Stimulated activated CD4-positive, alpha-beta T cell treated with anti-CD3 and anti-CD28 coated beads, Interleukin-2, amount 100 ng/mL, for 24 hours (primary cell): ENCODE measurements at places on chromosomes 6 and 20.

- DNase-seq = no peak
Observed at GRCh38 chr20:39292193-39292736, 330.1 kb downstream of the DHX35 start.

DNA sequence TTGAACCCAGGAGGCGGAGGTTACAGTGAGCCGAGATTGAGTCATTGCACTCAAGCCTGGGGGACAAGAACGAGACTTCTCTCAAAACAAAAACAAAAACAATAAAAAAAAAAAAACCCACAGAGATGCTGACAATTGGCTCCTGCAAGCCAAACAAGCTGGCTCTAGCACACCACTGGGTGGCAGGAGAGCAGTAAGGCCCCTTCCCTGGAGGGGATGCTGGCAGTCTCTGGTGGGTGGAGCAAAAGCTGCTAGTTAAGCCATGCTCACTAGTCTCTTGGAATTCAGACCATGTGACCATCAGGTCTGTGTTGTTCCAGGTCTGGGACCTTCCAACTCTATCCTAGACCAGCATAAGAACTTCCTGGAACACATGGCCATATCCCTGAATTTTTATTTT is 18.9 kb upstream of the DSN1 start:
- peak; percentile 9 for DNase-seq

DNA sequence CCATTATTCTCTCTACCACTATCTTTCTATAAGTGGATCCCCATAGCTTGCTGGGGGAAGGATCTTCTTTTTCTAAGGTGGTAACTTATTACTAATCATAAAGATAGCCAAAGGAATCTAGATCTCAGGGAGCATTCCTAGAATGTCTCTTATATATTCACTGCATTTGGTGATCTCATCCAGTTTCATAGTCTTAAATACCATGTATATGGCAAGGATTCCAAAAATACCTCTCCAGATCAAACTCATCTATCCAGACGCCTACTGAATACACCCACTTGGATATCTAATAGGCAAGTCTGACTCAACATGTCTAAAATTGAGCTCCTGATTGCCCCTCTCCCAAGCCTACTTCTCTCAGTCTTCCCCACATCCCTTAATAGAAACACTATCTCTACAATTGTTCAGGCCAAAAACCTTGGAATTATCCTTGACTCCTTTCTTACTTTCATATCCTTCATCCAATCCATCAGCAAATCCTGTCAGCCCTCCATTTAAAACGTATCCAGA is 264.4 kb downstream of the HACE1 start:
- DNase-seq = no peak

DNA sequence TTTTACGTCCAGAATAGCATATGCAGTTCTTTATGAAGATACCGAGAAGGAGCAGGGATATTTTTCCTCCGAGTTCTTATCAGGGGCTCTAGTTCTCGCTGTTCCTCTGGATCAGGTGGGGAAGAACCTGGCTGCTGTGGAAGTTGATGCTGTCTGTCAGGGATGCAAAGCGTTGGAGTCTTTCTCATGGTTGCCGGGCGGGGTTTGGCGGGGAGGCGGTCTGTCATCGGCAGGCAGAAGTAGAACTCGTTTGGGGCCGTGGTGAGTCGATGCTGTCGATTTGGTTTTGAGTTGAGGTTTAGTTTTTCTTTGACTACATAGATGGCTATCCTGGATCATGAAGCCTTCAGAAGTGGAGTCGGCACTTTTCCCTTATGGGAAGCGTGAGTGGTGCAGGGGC is 691.2 kb downstream of the QKI start:
- no peak for DNase-seq

DNA sequence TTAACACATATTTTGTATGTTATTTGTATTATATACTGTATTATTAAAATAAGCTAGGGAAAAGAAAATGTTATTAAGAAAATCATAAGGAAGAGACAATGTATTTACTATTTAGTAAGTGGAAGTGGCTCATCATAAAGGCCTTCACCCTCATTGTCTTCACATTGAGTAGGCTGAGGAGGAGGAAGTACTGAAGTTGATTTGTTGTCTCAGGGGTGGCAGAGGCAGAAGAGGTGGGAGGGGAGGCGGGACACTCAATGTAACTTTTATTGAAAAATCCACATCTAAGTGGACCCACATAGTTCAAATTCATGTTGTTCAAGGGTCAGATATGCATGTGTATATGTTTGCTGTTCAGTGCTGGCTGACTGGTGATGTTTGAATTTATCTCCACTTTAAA is 210.2 kb upstream of the CITED2 start:
- no peak for DNase-seq

GRCh38 chr6:139291813-139292619 is at the start of gene TXLNB:
TSS of gene TXLNB (minus strand) at chr6:139291998. CDS start at chr6:139288899, 3,099 bp downstream.
- DNase-seq = peak; percentile 76

GRCh38 chr20:8067082-8067481 is 47.5 kb upstream of the TMX4 start:
- no peak for DNase-seq

DNA sequence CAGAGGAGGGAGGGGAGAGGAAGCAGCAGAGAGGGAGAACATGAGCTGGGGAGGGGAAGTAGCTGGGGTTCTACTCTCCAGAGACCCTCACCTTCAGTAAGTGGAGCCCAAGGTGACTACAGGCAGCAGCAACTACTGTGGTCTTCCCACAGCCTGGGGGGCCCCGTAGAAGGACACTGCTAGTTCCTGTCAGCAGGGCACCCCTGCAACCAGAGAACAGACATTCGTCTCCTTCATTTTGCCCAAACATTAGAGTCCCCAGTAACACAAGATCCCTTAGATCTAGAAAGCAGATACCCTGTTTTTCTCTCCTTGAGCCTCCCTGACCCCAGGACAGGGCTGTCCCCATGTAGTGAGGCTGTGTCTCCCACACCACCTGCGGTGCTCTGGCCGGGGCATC is 8.2 kb downstream of the GNMT start:
- no peak for DNase-seq

DNA sequence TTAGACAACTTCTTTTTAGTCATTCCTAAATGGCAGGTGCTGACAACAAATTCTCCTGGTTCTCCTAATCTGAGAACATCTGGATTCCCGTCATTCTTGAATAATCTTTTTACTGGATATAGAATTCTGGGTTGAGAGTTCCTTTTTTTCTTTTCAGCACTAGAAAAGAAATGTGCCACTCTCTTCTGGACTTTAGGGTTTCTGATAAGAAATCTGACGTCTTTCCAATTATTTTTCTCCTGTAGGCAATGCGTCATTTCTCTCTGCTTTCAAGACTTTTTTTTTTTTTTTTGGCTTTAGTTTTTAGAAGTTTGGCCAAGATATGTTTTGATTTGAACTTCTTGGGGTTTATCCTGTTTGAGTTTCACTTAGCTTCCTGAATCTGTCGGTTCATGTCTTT is 66.1 kb upstream of the RNF24 start:
- DNase-seq = no peak

DNA sequence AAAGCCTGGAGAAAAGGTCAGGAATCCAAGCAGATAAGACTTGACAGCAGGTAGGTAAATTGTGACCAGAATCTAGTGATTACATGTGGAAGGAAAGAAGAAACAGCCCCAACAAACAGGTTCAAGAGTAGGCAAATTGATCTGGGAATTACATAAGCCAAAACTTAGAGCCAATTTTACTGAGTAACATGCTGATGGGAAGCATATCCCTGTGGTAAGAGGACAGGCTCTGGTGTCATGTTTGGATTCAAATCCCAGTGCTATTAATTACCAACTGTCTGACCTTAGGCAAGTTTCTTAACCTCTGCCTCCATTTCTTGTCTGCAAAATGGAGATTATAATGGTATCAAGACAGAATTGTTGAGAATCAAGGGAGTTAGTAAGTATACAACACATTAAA is 20.4 kb downstream of the MCM9 start:
- no peak for DNase-seq

GRCh38 chr6:157169656-157170055 is 153.7 kb downstream of the TMEM242 start:
- DNase-seq = no peak

DNA sequence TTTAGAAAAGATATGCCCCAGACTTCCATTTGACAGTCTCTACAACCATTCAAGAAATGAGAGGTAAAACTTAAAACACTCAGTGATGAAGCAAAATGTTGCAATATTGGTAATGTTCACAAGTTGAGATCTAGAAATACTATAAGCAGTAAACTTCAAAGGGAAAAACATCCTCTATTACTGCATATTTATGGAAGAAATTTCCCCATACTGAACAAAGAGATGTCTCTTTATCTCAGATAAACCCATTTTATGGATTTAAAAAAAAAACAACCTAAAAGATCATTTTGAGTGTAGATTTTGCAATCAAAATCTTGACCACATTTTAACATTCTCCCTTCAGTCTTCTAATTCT is 177.8 kb upstream of the TAB2 start:
- no peak for DNase-seq

- no peak for DNase-seq
Observed at GRCh38 chr20:23399568-23400241, 21.6 kb downstream of the NAPB start.

- peak; percentile 63 for DNase-seq
Observed at GRCh38 chr6:31681135-31681671, 336 bp upstream of the LY6G5C start.

DNA sequence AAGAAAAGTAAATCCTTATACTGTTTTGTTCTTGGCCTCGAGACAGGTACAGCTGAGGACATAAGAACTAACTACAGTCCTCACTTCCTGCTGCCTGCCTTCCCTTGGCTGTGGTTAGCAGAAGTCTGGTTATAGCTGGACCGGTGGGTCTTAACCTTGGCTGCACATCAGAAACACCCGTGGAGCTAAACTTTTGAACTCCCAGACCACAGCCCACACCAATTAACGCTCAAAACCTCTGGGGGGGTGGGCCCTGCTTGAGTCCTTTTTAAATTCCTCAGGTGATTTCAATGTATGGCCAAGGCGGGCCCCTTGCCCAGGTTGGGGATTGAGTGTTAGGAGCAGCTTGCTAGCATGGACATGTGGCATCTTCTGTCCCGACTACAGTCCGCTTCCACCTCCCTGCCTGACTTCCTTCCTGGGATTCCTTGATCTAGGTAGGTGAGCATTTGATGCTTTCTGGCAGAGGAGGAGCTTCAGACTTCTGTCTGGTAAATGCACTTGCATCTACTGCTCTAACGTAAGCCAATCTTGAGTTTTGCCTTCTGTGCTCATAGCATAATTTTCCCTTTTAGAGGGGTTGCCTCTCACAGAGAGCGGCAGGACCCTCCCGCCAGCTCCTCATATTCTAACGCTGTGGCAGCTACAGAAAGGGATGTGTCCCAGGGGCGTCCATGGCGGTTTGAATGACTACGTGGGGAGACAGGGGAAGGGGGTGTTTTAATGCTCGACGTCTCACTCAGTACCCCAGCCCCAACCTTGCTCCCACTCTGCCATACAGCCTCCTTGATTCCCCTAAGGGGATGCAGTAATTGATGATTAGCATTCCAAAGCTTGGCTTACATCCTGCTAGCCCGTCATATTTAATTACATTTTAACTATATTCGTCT is 390.1 kb downstream of the ZFAND3 start:
- no peak for DNase-seq

DNA sequence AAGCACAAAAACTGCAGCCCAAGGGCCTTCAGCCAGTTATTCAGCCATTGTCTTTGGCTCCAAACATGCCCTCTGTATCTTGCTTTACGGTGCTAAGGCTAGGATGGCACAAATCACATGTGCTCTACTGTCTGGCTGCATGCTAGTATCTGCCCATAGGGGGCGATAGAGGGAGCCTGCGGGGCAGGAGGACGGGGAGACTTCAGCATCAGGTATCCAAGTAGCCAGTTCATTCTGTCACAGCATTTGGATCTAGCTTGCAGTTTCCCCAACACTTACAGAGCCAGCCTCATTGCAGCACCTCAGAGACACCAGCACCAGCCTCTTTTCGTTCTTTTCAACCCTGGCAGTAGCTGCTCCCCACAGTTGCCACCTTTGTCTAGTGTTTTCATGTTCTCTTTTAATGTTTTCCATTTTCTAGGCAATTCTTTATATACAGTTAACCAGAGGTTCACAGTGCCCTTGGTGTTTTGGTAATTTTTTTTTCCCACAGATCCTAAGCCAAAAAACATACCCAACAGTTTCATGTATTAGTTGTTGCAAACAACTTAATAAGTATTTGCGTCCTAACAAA is 705.9 kb downstream of the PTPRT start:
- no peak for DNase-seq

- DNase-seq = no peak
Observed at GRCh38 chr6:95439741-95440140, 137.6 kb upstream of the MANEA start.
